ENCODE measurements at places on chromosomes 1 and 21.

DNA sequence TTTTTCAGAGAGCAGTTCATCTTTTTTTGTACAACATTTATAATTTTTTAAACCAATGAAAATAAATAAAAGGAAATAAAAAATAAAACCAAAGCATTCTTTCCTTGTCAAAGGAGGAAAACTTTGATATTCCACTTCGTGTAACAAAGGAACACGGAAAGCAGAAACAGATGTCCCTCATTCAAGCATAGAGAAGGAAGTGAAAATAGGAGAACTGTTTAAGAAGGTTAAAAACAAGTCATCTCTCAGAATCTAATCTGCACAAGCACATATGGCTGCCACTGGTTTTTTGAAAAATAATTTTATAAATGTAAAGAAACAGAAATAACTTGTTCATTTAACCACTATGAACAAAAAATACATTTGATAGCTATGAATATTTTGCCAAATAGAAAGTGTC is 35.9 kb upstream of the ZNF644 start:
- DNase-seq, result no peak

GRCh38 chr1:231950331-231951128 is 323.9 kb downstream of the DISC1 start:
- no peak for DNase-seq

GRCh38 chr1:228204958-228205357 is 2.9 kb upstream of the OBSCN start:
- DNase-seq, result no peak

- DNase-seq, result no peak
Measured at GRCh38 chr1:26075421-26076144, 8.2 kb upstream of the TRIM63 start.

GRCh38 chr1:63775418-63776127 is 1.8 kb downstream of the ROR1 start:
- DNase-seq, result no peak

GRCh38 chr1:97942161-97943123 is 21.6 kb upstream of the DPYD start:
- DNase-seq, result no peak

GRCh38 chr1:28112388-28113241 is 24.2 kb upstream of the EYA3 start:
- DNase-seq, result peak; percentile 27

GRCh38 chr1:7046314-7046713 is 261.1 kb downstream of the CAMTA1 start:
- no peak for DNase-seq

GRCh38 chr21:26845066-26845758 is at the start of gene ADAMTS1:
ADAMTS1 (minus strand) TSS chr21:26845409; CDS start chr21:26844954, 455 bp downstream.
- DNase-seq, result peak; percentile 78

GRCh38 chr1:172894349-172895049 is 156.2 kb downstream of the TNFSF18 start:
- DNase-seq, result no peak

DNA sequence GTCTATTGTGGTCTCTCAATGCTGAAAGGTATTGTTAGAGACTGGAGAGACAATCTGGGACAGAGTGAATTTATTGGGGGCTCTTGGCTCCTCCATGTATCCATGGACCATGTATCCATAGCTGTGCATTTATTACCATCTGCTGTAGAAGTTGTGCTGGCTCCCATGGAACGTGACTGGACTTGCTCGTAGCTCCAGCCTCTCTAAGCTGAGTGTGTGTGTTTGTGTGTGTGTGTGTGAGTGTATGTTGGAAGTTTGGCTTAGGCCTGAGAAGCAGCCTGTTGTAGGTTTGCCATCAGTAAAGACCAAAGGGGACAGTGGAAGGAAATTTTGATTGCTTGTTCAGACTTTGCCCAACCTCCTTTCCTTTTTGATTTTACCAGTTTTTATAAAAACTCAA is 105.7 kb upstream of the USP24 start:
- no peak for DNase-seq

DNA sequence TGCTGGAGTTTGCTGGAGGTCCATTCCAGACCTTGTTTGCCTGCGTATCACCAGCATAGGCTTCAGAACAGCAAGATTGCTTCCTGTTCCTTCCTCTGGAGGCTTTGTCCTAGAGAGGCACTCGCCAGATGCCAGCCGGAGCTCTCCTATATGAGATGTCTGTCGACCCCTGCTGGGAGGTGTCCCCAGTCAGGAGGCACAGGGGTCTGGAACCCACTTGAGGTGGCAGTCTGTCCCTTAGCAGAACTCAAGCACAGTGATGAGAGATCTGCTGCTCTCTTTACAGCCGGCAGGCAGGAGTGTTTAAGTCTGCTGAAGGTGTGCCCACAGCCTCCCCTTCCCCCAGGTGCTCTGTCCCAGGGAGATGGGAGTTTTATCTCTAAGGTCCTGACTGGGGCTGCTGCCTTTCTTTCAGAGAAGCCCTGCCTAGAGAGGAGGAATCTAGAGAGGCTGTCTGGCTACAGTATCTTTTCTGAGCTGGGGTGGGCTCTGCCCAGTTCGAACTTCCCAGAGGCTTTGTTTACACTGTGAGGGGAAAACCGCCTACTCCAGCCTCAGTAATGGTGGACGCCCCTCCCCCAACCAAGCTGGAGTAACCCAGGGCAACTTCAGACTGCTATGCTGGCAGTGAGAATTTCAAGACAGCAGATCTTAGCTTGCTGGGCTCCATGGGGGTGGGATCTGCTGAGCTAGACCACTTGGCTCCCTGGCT is 205.0 kb downstream of the GPR52 start:
- no peak for DNase-seq

DNA sequence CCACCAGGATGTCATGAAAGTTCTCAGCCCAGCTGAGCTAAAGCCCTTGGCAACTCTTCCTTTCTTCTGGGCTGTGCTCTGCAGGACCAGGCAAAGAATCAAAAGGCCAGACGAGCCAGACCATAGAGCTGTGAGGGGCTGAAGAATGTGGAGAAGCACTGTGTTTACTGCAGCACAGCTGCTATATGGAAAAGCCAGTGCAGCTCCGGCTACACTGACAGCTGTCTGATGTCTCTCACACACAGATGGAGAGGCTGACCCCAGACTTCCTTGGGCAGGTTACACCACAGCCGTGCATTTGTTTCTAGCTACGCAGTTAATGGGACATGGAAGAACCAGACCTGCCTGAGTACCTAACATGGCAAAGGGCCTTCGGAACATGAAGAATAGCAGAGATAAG is 40.3 kb downstream of the CD247 start:
- no peak for DNase-seq

GRCh38 chr1:20281801-20282200 is 8.9 kb upstream of the VWA5B1 start:
- no peak for DNase-seq

- DNase-seq, result no peak
Measured at GRCh38 chr1:232538224-232538942, 91.5 kb downstream of the SIPA1L2 start.

- peak; percentile 6 for DNase-seq
Measured at GRCh38 chr1:29626066-29626465, 389.7 kb downstream of the PTPRU start.

- DNase-seq, result no peak
Measured at GRCh38 chr21:18023157-18023556, 204.0 kb upstream of the C21orf91 start.

- DNase-seq, result no peak
Measured at GRCh38 chr1:9006956-9007615, 19.1 kb downstream of the SLC2A7 start.

- no peak for DNase-seq
Measured at GRCh38 chr21:42146273-42146805, 72.6 kb upstream of the ABCG1 start.

DNA sequence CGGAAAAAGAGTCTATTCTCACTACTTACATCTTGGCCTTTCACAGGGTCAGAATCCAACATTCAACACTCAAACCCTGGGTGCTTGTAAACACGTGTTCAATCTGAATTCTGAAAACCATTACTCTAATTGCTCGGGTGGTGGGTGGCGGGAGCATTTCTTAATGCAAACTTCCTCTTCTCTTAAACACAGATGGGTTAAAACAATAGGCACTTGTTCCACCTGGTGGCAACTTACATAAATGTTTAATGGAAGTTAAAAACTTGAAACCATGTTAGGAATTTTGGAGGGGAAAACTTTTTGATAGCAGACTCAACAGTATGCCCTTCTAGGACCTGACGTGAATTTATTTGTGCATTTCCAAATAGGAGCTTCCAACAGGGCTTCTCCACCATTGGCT is 23.4 kb upstream of the TDRD10 start:
- peak; percentile 56 for DNase-seq

GRCh38 chr1:234960722-234961455 is 167.7 kb downstream of the TOMM20 start:
- peak; percentile 85 for DNase-seq

DNA sequence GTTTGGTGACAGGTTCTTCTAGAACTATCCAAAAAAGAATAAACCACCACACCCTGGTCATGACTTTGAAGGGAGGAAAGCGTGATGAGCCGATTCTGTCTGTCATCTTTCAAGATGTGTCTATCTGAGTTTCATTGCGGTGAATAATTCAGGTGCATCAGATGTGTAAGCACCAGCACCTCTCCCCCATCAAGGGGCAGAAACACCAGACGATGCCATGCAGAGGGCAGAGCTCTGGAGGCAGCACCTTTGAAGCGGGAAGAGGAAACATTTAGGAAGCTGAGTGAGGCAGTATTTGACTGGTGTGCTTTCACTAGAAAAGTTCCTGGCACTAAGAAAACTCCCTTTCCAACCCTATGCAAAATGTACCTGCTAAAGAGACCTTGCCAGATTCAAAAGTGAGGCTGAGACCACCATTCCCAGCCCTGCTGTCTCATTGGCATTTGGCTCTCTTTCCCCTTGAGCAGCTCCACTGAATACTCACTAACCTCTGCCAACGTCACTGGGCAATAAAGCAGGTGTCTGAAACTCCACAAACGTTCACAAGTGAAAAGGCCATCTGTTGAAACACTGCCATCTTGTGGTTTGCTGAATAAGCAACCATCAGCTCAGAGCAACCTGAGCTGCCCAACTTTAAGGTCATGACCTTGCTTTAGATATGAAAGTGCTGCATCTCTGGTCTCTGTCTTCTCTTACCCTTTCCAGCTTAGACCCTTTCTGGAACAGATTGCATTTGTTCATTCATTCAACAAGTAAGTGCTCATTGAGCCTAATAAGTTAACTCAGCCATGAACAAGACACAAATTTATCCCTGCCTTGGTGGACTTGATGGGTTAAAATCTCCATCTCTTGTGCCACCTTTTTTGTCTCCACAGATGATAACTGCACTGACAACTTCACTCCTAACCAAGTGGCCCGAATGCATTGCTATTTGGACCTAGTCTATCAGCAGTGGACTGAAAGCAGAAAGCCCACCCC is 228.6 kb downstream of the PAPPA2 start:
- peak; percentile 48 for DNase-seq

- DNase-seq, result peak; percentile 64
Measured at GRCh38 chr1:234656944-234657654, 47.1 kb upstream of the IRF2BP2 start.

GRCh38 chr21:45542667-45543370 is 579 bp upstream of the SLC19A1 start:
- peak; percentile 30 for DNase-seq

DNA sequence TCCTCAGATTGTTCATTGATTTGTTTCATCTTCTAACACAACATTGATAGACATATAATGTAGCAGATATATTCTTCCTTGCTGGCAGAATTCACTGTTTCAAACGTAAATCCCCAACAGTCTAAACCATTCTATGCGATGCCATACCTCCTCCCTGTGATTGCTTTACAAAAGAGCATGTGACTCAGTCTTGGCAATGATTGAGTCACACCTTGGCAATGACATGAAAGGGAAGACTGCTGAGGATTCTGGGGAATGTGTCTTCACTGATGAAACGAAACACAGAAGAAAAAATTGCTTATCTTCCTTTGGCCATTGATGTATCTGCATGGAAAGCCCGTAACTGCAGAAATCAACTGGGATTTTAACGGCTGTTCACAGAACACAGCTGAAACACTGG is 409.6 kb upstream of the ZRANB2 start:
- DNase-seq, result no peak

GRCh38 chr1:54567961-54568360 is 19.9 kb downstream of the ACOT11 start:
- DNase-seq, result no peak

GRCh38 chr1:43731867-43732531 is 24.7 kb downstream of the ST3GAL3 start:
- DNase-seq, result no peak

GRCh38 chr1:207453710-207454045 is 450 bp upstream of the CR2 start:
- no peak for DNase-seq

- no peak for DNase-seq
Measured at GRCh38 chr1:3906672-3907020, 6.6 kb upstream of the C1orf174 start.

- no peak for DNase-seq
Measured at GRCh38 chr1:91031081-91031480, 9.2 kb upstream of the ZNF644 start.

GRCh38 chr1:182460550-182460951 is 10.6 kb downstream of the RGSL1 start:
- no peak for DNase-seq

All from colonic mucosa (tissue), 4 donors.